ENCODE measurements at places on chromosomes 4 and X.
A peak's percentile ranks its signal among the peaks of the same experiment; 100 is the strongest.

GRCh38 chr4:73944061-73944875 is 37.6 kb downstream of the PF4 start:
- no peak for DNase-seq

GRCh38 chr4:158671915-158672806 is at the start of gene ETFDH:
Gene ETFDH, plus strand, starts transcription at chr4:158672296. Its CDS starts 161 bp downstream, at chr4:158672457.
- DNase-seq: peak; percentile 100

DNA sequence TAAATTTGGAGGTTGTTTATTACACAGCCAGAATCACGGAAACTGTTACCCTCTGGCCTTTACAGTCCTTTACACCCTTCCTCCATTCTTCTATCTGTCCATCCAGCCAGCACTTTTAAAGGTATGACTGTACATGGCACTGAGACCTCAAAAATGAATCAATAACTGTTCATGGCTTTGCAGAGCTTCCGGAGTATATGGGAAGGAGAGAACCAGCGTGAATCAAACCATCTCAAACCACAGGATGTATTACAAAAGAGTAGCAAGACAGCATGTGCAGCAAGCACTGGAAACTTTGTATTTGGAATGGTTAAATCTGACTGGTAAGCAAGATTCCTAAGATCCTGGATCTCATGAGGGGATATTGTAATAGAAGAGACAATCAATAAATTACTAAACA is 228.5 kb upstream of the CASK start:
- DNase-seq: no peak

DNA sequence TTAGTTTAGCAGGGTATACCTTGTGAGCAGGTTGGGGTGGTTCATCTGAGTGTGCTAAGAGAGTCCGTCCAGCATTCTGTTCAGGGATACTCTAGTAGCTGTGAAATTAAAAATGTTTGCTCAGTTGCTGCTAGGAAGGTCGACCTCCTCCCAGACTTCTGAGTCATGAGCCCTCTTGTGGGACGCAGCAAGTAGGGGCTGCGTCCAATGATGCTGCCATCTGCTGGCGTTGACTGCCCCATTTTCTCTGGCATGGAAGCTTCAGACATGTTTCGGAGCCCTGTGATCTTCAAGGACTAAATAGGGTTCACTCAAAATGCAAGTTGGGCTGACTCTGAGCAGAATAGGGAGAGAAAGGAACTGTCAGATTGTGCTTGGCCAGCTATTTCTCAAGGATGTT is 201.0 kb upstream of the ARSJ start:
- DNase-seq: no peak

GRCh38 chrX:107760304-107761077 is 15.1 kb downstream of the TSC22D3 start:
- no peak for DNase-seq
